Cardiac septum (tissue), 1 donor: ENCODE measurements at places on chromosomes 4 and X.
A peak's percentile ranks its signal among the peaks of the same experiment; 100 is the strongest.

GRCh38 chr4:110489901-110490508 lies 14.1 kb downstream of the ENPEP start:
- no peak for DNase-seq

- no peak for DNase-seq
These were observed 56.2 kb upstream of the S100G start for GRCh38 chrX:16593801-16594200.

DNA sequence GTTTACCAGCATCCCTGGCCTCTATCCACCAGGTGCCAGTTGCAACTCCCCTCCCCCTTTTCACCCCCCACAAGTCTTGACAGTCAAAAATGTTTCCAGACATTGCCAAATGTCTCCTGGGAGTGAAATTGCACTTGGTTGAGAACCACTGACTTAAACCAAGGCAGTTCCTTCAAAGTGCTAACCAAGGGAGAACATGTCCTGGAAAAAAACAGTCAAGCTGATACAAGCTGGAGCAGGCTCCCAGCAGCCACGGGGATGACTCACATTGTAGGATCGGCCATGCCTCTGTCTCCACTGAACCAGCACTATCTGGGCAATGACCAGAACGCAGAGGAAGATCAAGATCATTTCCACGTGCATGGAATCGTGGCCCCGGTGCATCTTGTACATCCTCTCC lies 11.4 kb downstream of the RNF175 start:
- DNase-seq, result no peak

- peak; percentile 38 for DNase-seq
These were observed 4.5 kb upstream of the PDE6B start for GRCh38 chr4:620851-621261.

DNA sequence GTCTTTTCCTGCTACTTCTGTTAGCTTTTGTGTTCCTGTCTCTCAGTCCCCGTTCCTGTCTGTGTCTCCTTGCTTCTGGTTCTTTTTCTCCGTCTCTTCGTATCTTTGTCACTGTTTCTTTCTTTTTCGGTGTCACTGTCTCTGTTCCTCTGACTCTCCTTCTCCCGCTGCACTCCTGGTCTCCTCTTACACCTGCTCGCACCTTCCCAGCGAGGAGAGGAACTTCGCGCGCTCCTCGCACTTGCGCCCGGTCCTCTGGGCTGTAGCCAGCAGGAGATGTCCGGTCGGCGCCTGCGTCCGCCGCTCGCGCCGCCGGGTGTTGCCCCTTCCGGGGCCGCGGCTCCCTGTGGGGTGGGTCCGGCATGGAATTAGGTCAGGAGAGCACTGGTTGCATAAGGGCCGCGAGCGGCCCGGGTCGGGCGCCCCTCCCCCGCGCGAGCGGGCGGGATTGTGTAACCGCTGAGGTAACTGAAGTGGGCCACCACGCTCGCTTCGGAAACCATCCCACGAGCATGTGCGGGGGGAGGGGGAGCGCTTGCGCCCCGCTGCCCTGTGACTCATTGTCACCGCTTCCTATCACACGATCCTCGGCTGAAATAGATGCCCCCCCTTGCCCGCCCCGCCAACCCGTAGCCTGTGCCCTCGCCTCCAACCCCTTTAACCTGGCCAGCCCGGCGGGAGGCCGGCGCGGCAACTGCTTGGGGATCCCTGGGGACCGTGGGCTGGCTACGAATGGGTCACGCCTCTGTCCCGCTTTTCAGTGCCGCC lies 1.6 kb downstream of the LONRF3 start:
- DNase-seq, result peak; percentile 79

- DNase-seq, result no peak
These were observed 113.8 kb upstream of the NKX1-1 start for GRCh38 chr4:1519787-1520661.

- DNase-seq, result no peak
These were observed 54.3 kb downstream of the TLL1 start for GRCh38 chr4:165927366-165927765.

DNA sequence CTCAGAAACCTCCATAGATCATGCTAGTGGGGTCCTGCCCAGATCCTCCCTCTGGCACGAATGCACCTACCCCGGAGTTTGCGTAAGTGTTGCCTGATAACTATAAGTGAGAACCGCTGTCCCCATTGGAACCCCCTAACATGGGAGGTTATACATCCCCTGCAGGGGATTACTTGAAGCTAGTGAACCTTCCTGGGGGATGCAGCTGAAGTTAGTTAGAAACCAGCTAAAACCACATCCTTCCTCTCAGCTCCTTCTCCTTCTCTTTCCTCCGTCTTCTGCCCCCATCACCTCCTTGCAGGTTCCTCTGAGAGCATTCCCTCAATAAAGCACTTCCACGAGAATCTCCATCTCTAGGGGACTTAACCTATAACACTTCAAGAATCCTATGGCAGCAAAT lies 95.0 kb downstream of the ZNF827 start:
- DNase-seq, result no peak

GRCh38 chr4:99790796-99791617 lies 25.6 kb upstream of the DAPP1 start:
- DNase-seq, result no peak

GRCh38 chr4:53150631-53151488 lies 215.0 kb downstream of the SCFD2 start:
- no peak for DNase-seq

GRCh38 chr4:139025841-139026240 lies 10.3 kb downstream of the NOCT start:
- DNase-seq, result no peak

DNA sequence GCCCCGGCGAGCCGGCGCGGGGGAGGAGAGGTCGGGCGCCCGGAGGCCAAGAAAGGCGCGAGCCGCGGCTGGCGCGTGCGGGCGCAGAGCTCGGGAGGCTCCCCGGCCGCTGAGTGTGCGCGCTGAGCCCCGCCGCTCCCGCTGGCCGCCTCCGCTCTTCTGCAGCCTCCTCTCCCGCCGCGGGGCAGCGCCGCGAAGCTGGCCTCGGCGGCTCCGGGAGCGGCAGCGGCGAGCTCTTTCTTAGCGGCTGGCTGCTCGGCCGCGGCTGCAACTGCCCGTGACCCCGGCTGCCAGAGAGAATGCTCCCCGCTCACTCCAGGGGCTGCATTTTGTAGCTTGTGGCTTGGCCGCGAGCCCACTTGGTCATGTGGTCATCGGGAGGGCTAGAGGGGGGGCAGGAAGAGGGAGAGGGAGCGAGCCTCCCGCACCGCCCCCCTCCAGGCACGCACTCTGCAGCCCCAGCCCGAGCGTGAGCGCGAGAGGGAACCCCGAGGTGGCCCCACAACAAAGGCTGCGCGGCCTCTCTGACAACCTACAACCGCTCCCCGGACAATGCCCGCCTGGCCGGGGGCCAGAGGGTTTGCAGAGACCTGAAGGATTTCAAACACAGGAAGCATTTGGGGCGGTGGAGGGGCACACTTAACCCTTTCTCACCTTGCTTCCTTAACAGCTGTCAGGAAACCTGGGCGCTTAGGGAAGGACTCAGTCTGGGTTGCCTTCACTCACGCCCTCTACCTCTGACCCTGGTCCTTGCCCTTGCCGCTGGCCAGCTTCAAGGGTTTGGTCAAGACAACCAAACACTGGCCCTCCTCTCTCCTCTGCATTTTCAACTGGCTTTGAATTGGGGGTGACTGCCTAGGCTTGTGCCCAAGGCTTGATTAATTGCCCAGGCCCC lies at the start of gene APLN:
TSS of gene APLN (minus strand) at position 305 of the 895 bp plus-strand sequence. CDS start 326 bp downstream, outside the sequence.
- no peak for DNase-seq
